ENCODE measurements at places on chromosomes 6 and 20.

GRCh38 chr6:50128420-50129005 is 78.8 kb upstream of the DEFB112 start:
- H3K4me1 ChIP-seq: no peaks in the 10 kb centered on the region
- no peak overlapping the region for H3K4me3 ChIP-seq
- no peak for DNase-seq
- H3K27me3 ChIP-seq: no peaks in the 10 kb centered on the region
- H3K36me3 ChIP-seq: no peaks in the 10 kb centered on the region
- H3K27ac ChIP-seq: no peak overlapping the region

DNA sequence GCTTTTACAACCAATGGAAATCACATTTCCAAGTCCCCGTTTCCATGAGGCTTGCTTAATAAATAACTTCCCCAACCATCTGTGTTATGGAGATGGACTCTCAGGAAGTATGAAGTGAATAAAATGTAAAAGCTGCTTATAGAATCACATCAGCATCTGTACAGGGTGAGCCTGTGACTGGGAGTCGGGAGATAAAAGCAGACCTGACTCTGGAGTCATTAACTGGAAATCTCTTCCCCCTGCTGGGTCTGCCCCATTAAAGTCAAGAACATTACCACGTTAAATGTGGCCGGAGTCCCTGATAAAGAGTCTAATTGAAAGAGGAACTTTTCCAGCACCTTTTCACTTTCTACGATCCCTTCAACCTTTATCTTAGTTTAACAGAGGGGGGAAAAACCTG is 368.5 kb downstream of the DOK5 start:
- H3K4me3 ChIP-seq: no peak overlapping the region
- no peak overlapping the region for H3K27ac ChIP-seq
- no peaks in the 10 kb centered on the region for H3K36me3 ChIP-seq
- H3K27me3 ChIP-seq: no peaks in the 10 kb centered on the region

DNA sequence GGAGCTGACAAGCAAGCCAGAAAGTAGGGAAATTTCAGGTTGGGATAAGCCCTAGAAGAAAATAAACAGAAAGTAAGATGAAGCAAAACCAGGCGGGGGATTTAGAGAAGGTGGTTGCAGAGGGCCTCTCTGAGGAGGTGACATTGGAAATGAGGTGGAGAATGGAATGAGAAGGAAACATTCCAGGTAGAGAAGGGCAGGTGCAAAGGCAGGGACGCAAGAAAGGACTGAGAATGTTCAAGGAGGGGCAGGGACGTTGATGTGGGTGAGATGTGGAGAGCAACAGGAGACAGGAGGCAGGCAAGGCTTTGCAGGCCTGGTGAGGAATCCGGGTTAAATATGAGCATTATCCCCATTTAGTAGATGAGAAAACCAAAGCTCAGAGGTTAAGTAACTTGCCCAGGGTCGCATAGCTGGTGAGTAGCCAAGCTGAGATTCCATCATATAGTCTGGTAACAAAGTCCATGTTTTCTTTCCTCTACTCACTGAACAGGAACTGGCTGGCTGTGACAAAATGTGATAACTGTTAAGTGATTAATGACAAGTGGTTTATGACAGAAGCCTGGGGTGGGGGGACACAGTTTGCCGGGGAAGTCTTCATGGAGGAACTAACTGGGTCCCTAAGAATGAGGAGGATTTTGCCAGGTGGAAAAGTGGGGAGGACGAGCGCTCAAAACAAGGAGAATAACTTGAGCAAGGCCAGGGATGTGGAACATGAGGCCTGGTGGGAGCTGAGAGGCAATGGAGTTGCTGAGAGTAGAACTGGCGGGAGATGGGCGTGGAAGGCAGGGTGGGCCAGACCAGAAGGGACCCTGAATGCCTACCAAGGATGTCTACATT is 32.6 kb downstream of the MRPL14 start:
- no peak for DNase-seq
- peaks cover 18% of the 10 kb centered on the region for H3K36me3 ChIP-seq
- peaks cover 4% of the 10 kb centered on the region for H3K4me1 ChIP-seq
- no peaks in the 10 kb centered on the region for H3K27me3 ChIP-seq
- no peak overlapping the region for H3K27ac ChIP-seq
- H3K4me3 ChIP-seq: no peak overlapping the region

DNA sequence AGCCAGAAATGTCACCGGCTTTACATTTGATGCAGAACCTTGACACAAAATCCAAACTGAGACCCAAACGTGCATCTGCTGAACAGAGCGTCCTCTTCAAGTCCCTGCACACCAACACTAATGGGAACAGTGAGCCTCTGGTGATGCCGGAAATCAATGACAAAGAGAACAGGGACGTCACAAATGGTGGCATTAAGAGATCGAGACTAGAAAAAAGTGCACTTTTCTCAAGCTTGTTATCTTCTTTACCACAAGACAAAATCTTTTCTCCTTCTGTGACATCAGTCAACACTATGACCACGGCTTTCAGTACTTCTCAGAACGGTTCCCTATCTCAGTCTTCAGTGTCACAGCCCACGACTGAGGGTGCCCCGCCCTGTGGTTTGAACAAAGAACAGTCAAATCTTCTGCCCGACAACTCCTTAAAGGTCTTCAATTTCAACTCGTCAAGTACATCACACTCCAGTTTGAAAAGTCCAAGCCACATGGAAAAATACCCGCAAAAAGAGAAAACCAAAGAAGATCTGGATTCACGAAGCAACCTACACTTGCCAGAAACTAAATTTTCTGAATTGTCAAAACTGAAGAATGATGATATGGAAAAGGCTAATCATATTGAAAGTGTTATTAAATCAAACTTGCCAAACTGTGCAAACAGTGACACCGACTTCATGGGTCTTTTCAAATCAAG is 108.4 kb downstream of the RTN4IP1 start:
- H3K27me3 ChIP-seq: no peaks in the 10 kb centered on the region
- no peak overlapping the region for H3K27ac ChIP-seq
- no peak overlapping the region for H3K4me3 ChIP-seq
- H3K4me1 ChIP-seq: no peaks in the 10 kb centered on the region
- DNase-seq: no peak

GRCh38 chr6:36865835-36866234 is 8.8 kb downstream of the PPIL1 start:
- DNase-seq: no peak
- no peak overlapping the region for H3K27ac ChIP-seq
- no peaks in the 10 kb centered on the region for H3K27me3 ChIP-seq
- H3K4me1 ChIP-seq: no peaks in the 10 kb centered on the region

- H3K4me1 ChIP-seq: no peaks in the 10 kb centered on the region
- H3K27me3 ChIP-seq: peaks cover 6% of the 10 kb centered on the region
- no peak for DNase-seq
- no peaks in the 10 kb centered on the region for H3K36me3 ChIP-seq
Measured at GRCh38 chr6:106488494-106489370, 128.2 kb downstream of the CRYBG1 start.

DNA sequence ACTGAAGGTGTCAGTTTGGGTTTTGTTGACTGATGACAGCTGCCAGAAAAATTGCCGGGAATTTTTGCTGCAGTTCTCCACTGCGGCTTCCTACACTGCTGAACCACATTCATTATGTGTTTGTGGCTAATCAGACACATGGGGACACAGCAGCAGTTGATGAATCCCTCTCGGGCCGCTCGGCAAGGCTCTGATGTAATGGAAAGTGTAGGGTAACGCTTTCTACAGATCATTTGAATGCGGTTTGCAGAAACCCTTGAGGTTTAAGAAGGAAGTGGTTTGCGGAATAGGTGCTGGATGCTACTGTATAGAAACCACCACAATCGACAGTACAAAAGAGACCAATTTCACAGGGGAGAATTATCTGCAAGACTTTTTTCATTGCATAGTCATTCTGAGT is 138.7 kb upstream of the SASH1 start:
- no peaks in the 10 kb centered on the region for H3K36me3 ChIP-seq
- no peaks in the 10 kb centered on the region for H3K4me1 ChIP-seq
- H3K27ac ChIP-seq: no peak overlapping the region
- DNase-seq: no peak
- H3K4me3 ChIP-seq: no peak overlapping the region

DNA sequence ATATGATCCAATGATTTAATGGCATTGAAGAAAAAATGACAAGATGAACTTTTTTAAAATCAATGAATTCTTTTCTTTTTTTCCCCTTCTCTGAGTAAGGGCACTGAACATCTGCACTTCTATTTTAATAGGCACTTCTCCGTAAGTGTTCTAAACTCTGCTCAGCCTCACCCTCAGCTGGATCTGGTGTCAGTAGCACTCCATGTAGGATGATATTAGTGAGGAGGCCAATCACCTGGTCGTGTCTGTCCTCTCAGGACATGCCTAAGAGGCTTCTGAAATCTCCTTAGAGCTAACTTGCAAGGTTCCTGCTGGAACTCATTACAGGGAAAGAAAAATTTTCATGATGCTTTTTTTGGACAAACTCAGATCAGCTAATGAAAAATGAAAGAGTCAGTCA is 148.6 kb upstream of the MLIP start:
- DNase-seq: no peak
- no peaks in the 10 kb centered on the region for H3K36me3 ChIP-seq
- H3K27me3 ChIP-seq: no peaks in the 10 kb centered on the region
- no peaks in the 10 kb centered on the region for H3K4me1 ChIP-seq
- H3K4me3 ChIP-seq: no peak overlapping the region

DNA sequence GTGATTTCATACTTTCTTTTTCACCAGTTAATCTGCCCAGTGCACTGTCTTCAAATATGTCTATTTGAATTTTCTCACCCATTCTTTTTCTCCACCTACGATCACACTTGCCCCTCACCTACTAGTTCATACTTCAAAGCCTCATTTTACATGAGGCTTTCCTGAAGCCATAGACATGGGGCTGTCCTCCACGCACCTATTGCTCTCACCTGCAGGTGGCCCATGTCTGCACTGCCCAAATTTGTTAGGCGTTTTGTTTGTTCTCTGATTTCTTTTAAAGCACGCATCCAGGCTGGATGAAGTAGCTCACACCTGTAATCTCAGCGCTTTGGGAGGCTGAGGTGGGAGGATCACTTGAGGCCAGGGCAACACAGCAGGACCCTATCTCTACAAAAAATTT is 106.8 kb upstream of the RIPOR2 start:
- H3K4me1 ChIP-seq: no peaks in the 10 kb centered on the region
- no peaks in the 10 kb centered on the region for H3K36me3 ChIP-seq
- no peaks in the 10 kb centered on the region for H3K27me3 ChIP-seq
- no peak overlapping the region for H3K4me3 ChIP-seq
- H3K27ac ChIP-seq: no peak overlapping the region

DNA sequence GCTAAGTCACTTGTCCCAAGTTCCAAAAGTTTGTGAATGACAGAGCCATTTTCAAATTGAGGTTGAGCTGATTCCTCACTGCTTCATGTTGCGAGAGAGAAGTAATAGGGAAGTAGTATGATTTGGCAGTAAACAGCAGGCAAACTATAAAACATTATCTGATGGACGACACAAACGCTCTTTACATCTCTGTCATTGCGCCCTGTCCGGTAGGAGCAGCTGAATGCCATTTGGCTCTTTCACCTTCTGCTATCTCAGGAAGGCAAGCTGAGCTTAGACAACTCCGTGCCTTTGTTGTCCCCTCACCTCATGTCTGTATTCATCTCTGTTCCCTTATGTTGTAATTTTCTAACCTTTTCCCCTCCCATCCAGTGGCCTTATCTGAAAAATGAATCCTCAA is 440.7 kb upstream of the FLRT3 start:
- H3K27me3 ChIP-seq: no peaks in the 10 kb centered on the region
- H3K4me1 ChIP-seq: peaks cover 8% of the 10 kb centered on the region
- DNase-seq: no peak

DNA sequence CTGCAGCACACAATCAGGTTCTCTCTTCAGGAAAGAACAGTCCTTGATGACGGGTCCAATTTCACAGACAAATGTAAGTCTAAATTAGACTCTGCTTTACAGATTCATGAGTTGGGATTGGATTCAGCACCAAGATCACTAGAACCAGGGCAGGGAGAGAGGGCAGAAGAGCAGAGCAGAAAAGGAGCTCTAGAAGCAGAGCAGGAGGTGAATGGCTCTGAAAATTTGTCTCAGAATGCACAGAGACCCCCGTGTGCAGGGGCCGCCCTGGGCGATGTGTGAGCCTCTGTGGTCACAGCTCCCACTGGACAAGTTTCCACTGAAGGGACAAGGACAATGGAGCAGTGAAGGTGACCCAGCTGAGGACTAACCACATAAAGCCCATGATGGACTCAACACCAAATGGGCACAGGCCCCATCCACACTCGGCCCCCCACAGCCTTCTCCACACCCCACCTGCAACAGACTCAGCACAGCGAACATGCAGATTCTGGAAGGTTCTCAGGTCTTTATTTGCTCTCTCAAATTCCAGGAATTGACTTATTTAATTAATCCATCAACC is 3.5 kb downstream of the HLA-B start:
- H3K27ac ChIP-seq: no peak overlapping the region
- no peak for DNase-seq
- no peaks in the 10 kb centered on the region for H3K4me1 ChIP-seq
- H3K36me3 ChIP-seq: no peaks in the 10 kb centered on the region
- no peak overlapping the region for H3K4me3 ChIP-seq

DNA sequence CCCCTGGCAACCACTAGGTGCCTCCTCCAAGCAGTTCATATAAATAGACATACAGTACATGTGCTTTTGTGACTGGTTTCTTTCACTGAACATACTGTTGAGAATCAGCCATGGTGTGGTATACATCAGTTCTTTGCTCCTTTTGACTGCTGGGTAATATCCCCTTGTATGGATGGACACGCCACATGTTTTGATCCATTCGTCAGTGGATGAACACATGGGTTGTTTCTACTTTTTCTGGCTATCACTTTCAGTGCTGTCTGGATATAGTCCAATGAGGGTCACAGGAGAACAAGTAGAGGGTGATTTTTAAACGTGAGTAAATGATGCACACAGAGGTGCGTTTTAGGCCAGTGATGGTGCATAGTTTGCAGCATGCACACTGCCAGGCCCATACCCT is 183.9 kb downstream of the FOXA2 start:
- no peaks in the 10 kb centered on the region for H3K36me3 ChIP-seq
- peaks cover 3% of the 10 kb centered on the region for H3K4me1 ChIP-seq
- DNase-seq: no peak
- H3K4me3 ChIP-seq: no peak overlapping the region

DNA sequence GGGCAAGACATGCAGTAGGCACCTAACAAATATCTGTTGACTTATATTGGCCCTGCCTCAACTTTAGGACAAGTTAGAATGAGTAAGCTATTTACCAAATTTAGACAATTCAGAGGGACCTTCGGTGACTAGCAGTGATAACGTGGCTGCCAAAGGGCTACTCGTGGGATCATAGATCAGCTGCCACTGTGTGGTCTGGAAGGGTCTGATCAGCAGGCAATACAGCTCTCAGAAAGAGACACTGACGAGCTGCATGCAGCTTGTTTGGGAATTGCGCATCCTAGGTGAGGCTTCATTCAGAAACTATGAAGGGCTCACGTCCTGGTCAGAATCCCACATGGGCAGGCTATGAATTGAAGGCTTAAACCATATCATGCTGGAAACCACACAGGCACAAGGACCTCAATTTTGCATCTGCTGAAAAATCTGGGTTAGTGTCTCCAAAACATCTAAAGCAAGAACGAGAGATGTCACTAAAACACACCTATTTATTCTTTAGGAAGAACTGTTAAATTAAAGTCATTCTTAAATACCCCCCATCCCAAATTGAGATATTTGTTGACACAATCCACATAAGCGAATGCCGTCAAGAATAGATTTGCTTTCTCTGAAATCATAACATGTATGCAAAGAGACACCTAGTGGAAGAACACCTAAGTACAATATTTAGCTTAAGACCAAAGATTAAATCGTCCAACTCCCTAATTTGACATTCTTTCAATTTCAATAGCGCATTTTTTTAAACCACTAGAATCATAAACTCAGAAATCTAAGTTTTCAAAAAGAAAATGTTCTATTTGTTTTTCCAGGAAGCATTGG is 79.6 kb downstream of the IPCEF1 start:
- no peak for DNase-seq
- no peak overlapping the region for H3K4me3 ChIP-seq
- no peaks in the 10 kb centered on the region for H3K27me3 ChIP-seq
- no peaks in the 10 kb centered on the region for H3K36me3 ChIP-seq

All from psoas muscle (tissue), 8 donors.